ENCODE measurements at places on chromosomes 5 and 9.

DNA sequence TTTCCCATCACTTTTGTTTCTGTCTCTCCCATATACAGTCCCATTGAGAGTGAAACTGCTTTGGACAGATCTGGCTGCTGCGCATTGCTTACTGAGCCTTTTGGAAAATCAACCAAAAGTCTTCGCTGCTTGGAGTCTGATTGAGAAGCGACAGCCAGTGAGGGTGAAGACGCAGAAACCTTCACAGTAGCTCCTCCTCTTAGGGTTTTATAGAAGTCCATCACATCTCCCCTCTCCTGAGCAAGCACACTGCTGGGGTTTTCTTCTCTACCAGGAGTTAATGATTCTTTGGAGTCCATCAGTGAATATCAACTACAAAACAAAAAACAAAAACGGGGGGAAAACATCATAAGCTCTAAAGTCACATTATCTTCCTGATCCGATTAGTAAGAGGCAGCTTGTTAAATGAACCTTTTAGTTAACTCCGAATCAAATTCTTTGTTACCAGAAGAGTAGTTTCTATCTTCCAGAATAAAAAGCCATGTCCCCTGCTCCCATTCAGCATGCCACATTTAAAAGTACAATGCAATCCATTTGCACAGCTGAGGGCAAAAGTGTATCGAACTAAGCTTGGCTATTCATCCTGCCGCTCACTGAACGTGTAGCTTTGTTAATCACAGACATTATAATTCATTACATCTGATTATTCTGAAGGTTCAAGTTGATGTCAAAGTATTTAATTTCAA is 2.8 kb downstream of the NR3C1 start:
- peak; percentile 74 for DNase-seq

DNA sequence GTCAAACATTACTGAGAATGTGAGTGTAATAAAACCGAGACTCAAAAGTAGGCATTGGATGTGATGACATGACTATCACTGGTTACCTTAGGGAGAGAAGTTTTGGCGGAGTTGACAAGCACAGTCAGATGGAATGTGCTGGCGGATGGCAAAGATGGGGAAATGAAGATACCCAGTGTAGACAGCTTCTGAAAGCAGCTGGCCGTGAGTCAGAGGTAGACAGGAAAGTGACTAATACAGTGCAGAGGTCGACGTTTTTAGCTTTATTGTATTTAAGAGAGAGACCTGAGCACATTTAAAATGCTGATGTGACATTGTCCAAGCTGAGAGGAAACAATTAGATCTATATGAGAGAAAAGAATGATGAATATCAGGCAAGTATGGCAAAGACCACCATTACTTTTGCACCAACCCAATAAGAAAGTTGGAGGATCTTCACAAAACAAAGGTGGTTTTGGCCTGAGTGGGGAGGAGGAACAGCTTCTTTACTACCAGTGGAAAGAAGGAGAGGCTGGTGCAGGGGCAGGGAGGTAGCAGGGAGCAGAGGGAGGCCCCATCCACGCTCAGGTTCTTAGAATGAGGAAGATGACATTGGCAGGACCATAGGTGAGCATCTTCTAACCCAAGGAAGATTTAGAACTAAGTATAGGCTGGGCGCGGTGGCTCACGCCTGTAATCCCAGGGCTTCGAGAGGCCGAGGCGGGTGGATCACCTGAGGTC is 36.7 kb upstream of the KCNIP1 start:
- peak; percentile 11 for DNase-seq

- DNase-seq, result no peak
Measured at GRCh38 chr5:54221135-54221534, 89.2 kb downstream of the ARL15 start.

- peak; percentile 29 for DNase-seq
Measured at GRCh38 chr5:95621839-95622629, 2.1 kb downstream of the GPR150 start.

DNA sequence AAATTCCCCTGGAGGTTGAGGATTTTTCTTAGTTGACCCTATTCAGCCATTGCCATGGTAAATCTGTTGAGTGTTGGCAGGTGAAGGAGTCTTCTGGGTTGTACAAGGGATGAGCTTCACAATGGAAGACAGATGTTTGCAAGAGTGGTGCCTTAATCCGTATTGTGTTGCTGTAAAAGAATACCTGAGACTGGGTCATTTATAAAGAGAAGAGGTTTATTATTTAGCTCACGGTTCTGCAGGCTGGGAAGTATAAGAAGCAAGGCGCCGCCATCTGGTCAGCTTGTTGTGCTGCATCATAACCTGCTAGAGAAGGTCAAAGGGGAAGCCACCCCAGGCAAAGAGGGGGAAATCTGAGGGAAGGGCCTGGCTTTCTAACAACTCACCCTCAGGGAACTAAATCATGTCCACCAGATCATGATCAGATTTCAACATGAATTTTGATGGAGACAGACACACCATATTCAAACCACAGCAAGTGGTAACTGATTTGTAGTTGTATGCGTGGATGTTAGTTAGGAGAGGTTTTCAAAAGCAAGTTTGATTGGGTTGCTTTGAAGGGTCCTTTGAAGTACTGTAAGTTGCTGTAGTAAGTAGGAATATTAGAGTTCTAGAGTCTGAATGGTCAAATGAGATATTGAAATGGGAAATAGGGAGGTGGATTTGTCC is 2.5 kb downstream of the TNPO1 start:
- peak; percentile 82 for DNase-seq

DNA sequence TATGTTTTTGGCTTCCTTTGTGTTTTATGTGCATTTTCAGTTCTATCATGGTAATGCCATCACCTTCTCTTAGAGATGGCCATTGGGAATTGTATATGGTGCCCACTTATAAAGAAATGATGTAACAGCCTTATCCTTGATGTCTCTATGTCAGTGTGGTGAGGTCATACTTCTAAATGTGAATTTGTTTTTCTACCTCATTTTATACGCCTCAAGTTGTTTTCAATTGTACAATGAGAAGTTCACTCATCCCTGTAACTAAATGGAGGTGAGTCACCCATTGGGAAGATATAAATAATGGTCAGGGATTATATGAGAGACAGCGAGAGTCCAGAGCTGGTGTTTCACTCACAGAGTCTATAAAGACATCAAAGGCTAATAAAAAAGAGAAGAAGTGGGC is 402.4 kb downstream of the AGTPBP1 start:
- DNase-seq, result no peak

- DNase-seq, result no peak
Measured at GRCh38 chr9:13110766-13111417, 168.6 kb downstream of the MPDZ start.

- no peak for DNase-seq
Measured at GRCh38 chr5:121698690-121699089, 153.0 kb upstream of the FTMT start.

DNA sequence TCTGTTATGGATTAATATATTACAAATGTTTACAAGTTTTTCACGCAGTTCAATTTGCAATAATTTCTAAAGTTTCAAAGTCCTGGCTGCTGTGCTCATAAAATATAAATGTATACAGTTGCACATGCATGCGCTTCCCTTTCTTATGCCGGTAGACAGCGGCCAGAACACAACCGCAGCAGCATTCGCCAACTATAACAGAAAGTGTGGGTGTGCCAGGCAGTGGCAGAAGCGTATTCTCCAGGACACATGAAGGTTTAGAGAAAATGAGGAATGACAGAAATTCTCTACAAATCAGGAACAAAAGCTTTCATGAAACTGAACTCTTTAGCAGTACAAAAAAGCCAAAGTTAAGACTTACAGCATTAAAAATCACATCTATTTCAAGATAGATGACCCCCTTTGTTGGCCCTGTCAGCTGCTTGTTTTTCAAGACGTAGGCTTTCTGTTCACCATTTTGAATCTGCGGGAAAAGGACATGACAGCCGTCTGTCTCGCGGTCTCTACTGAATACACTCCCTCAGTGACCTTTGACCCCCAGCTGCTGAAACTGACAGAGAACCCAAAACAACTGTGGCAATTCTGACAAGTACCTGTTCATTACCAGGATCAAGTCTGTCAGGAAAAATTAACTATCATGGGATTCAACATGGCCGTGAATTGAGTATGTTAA is 252.2 kb downstream of the SLF1 start:
- DNase-seq, result no peak

- no peak for DNase-seq
Measured at GRCh38 chr9:98897745-98898144, 46.0 kb upstream of the COL15A1 start.

DNA sequence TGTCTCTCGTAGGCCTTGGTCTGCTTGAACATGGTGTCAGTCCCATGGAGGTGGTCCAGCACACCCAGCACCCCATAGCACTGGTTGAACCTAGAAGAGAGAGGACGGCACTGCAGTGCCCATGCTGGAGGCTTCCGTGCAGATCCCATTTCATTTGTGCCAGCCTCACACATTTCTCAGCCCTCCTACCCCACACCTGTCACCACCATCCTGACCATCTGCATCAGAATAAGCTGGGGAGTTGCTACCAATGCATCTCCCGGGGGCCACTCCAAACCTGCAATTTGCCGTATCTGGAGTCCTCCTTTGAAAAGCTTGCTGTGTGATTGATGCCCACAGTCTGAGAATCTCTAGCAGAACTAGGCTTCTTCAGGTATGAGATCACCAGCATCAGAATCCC is 30.0 kb downstream of the FAXDC2 start:
- DNase-seq, result no peak

GRCh38 chr5:171486613-171487012 is 67.2 kb downstream of the FGF18 start:
- DNase-seq, result no peak

- no peak for DNase-seq
Measured at GRCh38 chr9:5441043-5441442, 3.3 kb upstream of the PLGRKT start.

- no peak for DNase-seq
Measured at GRCh38 chr5:22649074-22649473, 204.1 kb downstream of the CDH12 start.

- no peak for DNase-seq
Measured at GRCh38 chr5:134578578-134579283, 53.3 kb downstream of the JADE2 start.

- DNase-seq, result no peak
Measured at GRCh38 chr5:86124333-86124732, 493.4 kb upstream of the COX7C start.

DNA sequence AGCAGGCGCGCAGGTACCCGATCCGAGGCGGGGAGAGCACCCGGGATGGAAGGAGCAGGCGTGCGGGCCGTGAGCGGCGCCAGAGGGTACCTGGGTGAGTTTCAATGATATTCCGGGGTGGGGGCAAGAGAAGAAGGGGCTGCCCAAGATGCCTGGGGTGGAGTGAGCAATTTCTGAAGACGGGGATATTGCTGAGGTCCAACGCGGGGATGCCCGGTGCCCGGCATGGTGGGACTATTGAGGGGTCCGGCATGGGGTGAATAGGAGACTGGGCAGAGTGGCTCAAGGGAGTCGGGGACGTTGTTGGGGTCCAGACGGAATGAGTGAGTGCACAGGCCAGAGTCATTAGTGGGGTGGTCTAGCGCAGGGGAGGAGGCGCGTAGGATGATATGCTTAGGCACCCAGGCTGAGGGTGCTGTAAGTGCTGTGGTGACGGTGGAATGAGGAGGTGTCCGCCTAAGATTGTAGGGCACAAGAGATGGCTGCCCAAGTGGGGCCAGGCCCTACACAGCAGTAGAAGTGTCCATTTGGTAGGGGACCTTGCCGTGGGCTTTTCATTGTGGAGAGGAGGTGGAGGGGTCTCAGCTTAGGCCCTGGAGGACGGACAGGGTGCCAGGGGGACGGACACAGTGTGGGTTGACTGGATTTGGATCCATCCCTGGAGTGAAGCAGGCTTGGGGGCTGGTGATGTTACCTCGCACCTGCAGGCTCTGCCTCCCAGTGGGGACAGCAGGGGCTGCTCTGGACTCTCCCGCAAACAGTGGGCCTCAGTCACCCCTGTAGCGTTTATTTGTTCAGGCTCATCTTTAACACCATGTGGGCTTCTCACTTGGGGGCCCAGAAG is 719 bp downstream of the MIGA2 start:
- DNase-seq, result no peak

- no peak for DNase-seq
Measured at GRCh38 chr9:134500931-134501760, 140.5 kb upstream of the COL5A1 start.

GRCh38 chr5:78587775-78588291 is 60.7 kb downstream of the LHFPL2 start:
- DNase-seq, result no peak

- DNase-seq, result no peak
Measured at GRCh38 chr9:82147798-82148425, 159.3 kb downstream of the SPATA31D1 start.

- DNase-seq, result no peak
Measured at GRCh38 chr5:121725450-121725849, 126.2 kb upstream of the FTMT start.

Measured in GM12865 (cell line).